Stimulated activated CD8-positive, alpha-beta memory T cell treated with anti-CD3 and anti-CD28 coated beads, Interleukin-7, amount 100 ng/mL, for 1 hour (primary cell): ENCODE measurements at places on chromosomes 1 and 21.

- no peak for DNase-seq
Measured at GRCh38 chr21:14768042-14768441, 221.9 kb upstream of the SAMSN1 start.

GRCh38 chr1:38061883-38062328 is 15.3 kb upstream of the POU3F1 start:
- DNase-seq: no peak

DNA sequence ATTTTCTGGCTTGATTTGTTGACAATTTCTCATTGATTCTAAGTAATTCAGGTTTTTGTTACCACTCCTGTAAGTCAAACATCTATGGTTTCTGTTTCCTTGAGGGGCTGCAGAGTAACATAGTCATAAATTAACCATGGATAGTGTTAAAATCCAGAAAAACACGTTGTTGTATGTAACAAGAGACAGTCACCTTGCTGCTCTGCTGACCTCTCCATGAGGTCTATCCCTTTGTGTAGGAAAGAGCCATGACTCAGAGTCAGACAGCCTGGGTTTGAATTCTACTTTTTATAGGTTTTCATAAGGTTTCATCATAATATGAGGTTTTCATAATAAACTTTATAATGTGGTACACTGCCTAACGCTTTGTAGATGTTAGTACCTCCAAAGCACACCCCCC is 27.6 kb upstream of the NBL1 start:
- no peak for DNase-seq

DNA sequence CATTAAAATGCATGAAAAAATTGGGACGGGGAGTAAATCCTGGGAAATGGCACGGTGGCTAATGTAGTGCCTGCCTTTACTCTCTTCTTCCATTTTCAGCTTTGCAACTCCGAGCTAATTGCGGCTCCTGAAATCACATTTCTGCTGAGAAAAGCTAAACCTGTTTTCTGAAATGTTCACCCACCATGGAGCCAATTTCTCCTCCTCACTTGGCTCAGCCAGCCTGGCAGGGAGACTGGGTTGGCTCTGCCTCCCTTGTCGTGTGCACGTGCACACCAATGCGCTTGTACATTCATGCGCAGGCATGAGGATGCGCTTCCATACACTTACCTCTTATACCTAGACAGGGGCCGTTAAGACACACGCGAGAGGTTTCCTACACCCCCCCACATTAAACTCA is 165.4 kb downstream of the PLXNA2 start:
- no peak for DNase-seq

DNA sequence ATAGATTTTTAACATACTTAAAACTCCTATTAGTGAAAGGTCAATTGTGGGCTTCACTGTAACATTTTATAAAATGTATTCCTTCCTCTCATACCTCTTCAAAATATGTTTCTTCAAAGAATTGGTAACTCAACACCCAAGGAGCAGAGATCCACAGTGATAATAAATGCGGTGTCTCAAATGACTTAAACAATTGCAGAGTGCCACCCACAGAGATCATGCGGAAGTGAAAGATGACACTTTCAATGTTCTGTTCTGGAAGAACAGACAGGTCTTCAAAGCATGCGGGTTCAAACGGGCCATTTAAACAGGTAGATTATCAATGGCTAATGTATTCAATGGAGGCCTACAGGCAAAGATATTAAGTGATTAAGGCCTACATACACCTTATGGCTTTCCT is 157.0 kb upstream of the GREM2 start:
- no peak for DNase-seq

DNA sequence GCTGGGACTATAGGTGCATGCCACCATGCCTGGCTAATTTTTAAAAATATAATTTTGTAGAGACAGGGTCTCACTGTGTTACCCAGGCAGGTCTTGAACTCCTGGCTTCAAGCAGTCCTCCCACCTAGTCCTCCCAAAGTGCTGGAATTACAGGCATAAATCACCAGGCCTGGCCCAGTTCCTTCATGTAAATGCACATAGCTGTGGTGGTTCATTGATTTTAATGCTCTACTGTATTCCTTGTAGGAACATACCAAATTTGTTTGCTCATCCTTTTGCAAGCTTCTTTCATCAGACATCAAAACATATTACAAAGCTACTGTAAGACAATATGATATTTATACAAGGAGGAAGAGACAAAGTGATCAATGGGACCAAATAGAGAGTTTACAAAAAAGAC is 237.5 kb upstream of the ESRRG start:
- DNase-seq: no peak

DNA sequence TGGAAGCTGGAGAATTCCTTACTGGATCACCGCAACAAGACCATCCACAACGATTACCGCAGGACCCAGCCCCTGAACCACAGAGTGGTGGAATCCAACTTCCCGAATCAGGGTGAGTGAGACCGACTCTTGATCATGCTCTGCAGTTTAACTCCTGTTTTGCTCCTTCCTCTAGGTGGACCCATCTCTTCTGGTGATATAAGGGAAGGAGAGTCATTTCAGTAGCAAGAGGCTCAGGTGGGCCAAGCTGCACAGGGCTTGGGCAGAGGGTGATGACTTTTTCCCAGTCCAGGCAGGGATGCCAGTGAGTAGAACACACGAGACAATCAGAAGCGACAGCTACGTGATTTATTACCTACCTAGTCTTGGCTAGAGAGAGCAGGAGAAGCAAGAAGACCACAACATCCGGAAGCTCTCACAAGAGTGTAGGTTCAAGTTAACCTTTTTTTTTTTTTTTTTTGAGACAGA is 25.2 kb downstream of the CA6 start:
- no peak for DNase-seq

- no peak for DNase-seq
Measured at GRCh38 chr1:29096231-29096886, 27.3 kb downstream of the TMEM200B start.

- no peak for DNase-seq
Measured at GRCh38 chr1:243798726-243799125, 51.3 kb downstream of the AKT3 start.

- DNase-seq: no peak
Measured at GRCh38 chr1:25556791-25557476, 13.5 kb downstream of the LDLRAP1 start.

- DNase-seq: no peak
Measured at GRCh38 chr21:24275616-24276015, 1331.7 kb downstream of the MRPL39 start.

DNA sequence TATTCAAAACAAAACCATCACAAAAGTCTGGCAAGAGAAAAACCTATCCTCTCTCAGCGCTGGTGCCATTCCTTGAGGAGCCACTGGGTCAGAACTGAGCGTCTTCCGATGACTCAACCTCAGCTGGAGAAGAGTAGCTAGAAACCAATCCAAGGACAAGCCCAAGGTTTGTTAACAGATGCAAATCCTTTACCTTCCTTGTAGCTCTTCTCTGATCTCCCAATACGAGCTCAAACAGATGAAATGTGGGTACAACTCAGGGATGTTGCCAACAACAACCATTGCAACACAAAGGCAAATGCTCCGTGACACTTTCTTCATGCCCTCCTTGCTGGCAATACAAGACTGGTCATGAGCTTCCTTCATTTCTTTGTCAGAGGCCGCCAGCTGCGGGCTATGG is 337.1 kb downstream of the SIPA1L2 start:
- no peak for DNase-seq

GRCh38 chr1:36093929-36094328 is 5.2 kb downstream of the ADPRS start:
- no peak for DNase-seq

DNA sequence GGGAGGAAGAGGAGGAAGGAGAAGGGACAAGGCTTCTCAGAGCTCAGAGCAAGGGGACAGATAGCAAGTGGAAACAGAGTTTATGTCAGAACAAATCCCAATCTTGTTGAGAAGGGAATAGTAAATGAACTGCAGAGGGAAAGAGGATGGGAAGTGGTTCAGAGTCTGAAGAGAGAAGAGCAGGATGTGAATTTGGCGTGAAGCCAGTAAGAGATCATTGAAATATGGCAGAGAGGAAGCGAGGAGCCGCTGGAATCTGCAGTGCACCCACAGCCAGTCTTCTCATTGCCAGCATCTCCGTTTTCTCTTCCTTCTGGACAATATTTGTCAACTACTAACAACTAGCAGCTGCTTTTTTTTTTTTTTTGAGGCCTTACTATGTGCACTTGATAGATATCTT is 19.1 kb downstream of the OLFML3 start:
- DNase-seq: no peak
